ENCODE measurements at places on chromosomes 6 and 20.

DNA sequence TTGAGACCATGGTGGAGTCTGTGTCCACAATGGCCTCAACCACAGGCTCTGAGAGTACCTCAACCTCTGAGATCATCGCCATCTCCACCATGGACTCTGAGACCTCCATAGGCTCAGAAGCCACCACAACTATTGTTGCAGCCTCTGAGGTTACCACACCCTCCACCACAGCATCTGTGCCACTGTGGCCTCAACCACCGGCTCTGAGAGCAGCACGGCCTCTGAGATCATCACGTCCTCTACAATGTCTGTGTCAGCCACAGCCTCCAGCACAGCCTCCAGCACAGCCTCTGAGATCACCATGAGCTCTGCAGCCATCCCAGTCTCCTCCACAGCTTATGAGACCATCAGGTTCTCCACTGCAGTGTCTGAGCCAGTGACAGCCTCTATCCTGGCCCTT, 19.4 kb upstream of the MUC21 start:
- DNase-seq, result no peak

DNA sequence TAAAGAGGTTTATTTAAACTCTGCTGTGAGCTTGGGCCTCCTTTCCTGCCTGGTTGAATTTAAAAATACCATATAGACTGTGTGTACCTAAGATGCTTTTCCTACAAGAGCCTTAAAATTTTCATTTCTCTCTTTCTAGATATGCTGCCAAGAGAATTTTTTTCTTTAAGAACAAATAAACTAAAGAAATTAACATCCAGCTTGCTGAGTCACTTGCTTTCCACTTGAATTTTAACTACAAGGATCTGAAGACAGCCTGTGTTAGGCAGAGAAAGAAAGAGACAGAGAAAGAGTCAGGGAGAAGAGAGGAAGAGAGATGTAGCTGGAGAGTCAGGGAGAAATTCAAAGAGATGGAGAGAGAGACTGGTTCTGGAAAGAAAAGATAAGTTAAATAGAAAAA, 18.3 kb upstream of the SNAP25 start:
- no peak for DNase-seq

DNA sequence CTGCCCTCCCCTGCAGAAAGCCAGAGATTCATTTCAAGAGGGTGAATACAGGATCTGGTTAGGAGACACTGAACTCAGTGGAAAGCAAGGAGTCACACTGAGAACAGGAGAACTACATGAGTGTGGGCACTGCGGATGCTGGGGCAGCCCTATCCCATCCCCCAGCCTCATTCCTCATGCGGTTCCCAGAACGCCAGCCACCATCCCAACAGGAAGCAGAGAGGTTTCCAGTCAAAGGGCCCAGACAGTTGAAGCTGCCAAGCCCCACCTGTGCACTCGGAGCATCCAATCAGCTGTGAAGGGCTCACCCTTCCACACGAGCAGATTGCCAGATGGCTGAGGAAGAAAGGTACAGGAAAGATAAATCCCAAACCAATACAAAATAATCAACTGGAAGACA, 50.7 kb upstream of the PRND start:
- DNase-seq, result no peak

DNA sequence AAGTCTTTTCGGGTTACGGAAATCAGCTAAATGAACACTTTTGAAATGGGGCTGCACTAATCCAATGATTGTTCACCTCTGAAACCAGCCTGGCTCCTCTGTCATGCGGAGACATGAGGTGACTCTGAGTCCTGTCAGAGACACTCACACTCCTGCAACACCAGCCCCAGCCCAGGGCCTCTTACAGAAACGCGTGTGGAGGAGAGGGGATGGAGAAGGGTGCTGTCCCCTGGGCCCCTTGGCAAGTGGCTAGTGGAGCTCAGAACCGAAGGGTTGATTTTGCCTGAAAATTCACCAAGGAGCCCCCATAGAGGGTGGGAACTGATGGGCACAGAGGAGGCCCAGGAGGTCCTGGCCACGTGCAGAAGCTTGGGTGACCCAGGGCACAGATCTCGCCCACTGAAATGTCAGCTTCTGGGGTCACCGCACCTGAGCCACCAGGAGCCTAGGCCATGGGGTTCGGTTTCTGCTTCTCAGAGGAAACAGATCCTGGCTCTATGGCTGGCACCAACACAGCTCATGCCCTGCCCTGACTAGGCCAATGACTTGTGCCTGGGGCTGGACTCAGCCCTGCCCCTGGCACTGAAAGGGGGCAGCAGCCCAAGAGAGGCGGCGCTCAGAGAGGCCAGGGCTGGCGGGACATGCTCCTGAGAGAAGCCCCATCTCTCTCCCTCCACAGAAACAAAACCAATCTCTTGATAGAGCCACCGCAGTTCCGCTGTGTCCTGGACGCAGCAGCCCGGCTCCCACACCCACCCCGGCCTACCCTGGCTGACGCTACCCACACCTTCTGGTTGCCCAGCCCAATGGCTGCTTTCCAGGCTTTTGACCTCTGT, 144.7 kb downstream of the ERMARD start:
- DNase-seq, result no peak

GRCh38 chr6:125810445-125810844, 19.7 kb downstream of the NCOA7 start:
- no peak for DNase-seq

DNA sequence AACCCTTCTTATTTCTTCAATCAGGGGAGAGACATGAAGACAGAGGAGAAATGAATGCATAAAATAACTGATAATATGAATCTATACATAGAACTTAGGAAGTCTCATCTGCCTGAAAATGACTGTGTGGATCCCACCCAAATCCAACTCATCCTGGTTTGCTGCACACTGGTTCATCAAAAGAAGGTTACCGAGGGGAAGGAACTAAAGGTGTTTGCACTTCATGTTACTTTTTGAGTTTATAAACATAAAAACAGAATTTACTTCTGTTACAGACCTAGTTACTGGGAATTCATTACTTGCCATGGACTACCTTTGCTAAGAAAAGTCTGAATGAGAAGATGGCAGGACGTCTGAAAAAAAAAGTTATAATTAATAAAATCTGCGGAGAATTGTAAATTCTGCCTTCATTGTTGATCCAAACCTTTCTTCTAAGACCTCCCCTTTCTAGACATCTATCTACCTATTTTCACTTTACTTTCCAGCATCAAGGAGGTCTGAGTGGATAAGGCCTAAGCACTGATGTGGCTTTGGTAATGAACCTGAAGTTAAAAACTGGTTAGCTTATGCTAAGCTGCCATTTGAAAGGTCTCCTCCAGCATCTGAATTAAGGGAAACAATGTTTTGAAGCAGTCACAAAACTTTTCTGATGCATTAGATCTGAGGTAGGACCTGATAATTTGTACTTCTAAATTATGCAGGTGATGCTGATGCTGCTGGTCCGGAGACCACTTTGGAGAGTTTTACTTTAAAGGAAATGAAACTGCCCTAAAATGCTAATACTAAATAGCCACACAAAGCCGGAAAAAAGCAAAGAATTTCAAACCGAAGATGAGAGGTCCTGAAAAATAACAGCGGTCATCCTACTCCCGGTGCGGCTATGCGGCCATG, 84.0 kb downstream of the HFE start:
- no peak for DNase-seq

GRCh38 chr20:48866936-48867335, 39.1 kb upstream of the PREX1 start:
- DNase-seq, result no peak

GRCh38 chr6:92052513-92052912, 1366.8 kb downstream of the EPHA7 start:
- no peak for DNase-seq

- no peak for DNase-seq
Observed at GRCh38 chr6:30206152-30206551, 7.1 kb downstream of the TRIM26 start.

Measured in GM18507 (cell line).